DMS53 (cell line): ENCODE measurements at places on chromosomes 3 and 15.

GRCh38 chr15:45456212-45457106 is 66.1 kb downstream of the SLC30A4 start:
- DNase-seq: peak; percentile 85

GRCh38 chr3:149713730-149714654 is 38.3 kb downstream of the COMMD2 start:
- no peak for DNase-seq

DNA sequence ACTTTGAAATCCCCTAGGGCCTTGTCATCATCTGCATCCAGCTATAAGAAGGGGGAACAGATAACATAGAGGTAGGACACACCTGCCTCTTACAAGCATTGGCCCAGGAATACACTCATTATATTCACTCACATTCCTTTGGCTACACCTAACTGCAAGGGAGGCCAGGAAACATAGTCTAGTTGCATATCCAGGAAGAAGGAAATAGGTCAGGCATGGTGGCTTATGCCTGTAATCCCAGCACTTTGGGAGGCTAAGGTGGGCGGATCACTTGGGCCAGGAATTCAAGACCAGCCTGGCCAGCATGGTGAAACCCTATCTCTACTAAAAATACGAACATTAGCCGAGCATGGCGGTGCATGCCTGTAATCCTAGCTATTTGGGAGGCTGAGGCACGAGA is 48.8 kb downstream of the GTPBP8 start:
- DNase-seq: no peak

GRCh38 chr3:5019411-5020241 is 40.4 kb downstream of the BHLHE40 start:
- DNase-seq: no peak

- DNase-seq: no peak
These were observed 937.6 kb downstream of the MCTP2 start for GRCh38 chr15:95168951-95169431.

DNA sequence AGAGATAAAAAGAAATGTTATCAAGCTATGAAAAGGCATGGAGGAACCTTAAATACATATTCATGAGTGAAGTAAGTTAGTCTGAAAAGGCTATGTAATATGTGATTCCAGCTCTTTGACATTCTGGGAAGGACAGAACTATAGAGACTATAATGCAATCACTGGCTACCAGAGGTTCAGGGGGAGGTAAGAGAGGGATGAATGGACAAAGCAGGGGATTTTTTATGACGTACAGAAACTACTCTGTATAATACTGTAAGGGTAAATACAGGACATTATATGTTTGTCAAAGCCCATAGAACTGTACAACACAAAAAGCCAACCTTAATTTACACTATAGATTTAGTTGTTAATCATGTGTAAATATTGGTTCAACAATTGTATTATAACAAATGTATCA is 46.1 kb downstream of the MCTP2 start:
- peak; percentile 4 for DNase-seq

GRCh38 chr3:186953011-186953487 is 22.7 kb downstream of the ST6GAL1 start:
- DNase-seq: no peak

GRCh38 chr15:41501931-41502794 is 8.5 kb downstream of the ITPKA start:
- no peak for DNase-seq

DNA sequence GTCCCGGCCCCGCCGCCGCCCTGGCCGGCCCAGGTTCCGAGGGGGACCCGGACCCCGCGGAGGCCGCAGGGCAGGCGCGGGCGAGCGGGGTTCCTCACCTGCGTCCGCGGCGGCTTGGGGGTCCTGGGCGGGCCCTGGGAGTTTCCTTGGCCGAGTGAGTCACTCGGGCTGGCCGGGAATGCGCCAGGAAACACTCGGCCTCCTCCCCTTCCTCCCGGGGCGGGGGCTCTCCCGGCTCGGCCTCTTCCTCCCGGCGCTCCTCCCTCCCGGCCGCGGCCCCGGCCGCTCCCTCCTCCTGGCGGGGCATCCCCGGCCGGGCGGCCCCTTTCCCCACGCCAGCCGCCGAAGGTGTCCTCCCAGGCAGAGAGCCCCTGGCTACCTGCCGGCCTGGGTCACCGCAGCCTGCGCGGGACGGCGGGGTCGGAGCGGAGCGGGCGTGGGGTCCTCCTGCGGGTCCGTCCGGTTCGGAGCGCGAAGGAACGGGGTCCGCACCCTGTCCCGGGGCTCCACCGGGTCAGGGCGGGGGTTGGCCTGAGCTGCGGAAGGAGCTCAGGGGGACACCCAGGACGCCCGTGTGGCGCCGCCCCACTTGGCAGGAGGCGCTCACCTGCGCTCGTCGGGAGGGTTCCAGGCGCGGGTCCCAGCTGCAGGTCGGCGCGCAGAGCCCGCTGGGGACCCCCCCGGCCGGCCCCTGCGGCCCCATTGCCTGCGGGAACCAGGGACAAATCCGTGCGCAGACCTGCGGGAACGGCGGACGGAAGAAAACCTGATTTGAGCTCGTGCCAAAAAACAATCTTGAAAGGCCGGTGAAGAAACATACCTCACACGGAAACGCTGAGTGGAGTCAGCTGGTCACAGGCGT is at the start of gene CYFIP1:
Gene CYFIP1 (minus strand): TSS at position 180 of the 862 bp plus-strand sequence. CDS start 33,083 bp downstream, outside the sequence.
- DNase-seq: peak; percentile 89

GRCh38 chr3:15269091-15269989 is 63.0 kb downstream of the SH3BP5 start:
- DNase-seq: peak; percentile 89

- no peak for DNase-seq
These were observed 297.4 kb upstream of the EPHA3 start for GRCh38 chr3:88809993-88810392.

DNA sequence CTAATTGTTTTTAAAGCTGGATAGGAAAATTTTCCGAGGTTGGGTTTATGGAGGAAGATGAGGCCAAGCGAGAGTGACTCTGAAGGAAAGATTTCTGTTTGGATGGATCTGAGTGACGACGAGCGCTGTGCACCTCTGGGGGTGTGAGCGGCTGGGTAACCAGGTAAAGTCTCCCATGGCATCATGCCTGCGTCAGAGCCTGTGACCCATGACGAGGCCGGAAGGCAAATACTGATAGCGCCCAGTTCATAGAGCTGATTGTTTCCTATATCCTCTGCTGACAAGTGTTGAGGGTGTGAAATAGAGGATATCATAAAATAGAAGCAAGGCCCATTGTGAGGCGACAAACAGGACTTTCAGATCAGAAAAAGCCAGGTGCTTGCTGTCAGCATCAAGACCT is 33.7 kb upstream of the MAGEF1 start:
- DNase-seq: no peak

- no peak for DNase-seq
These were observed 1013.6 kb downstream of the ROBO1 start for GRCh38 chr3:78754066-78754743.

GRCh38 chr15:45134682-45135604 is 5.1 kb downstream of the DUOX1 start:
- DNase-seq: no peak

DNA sequence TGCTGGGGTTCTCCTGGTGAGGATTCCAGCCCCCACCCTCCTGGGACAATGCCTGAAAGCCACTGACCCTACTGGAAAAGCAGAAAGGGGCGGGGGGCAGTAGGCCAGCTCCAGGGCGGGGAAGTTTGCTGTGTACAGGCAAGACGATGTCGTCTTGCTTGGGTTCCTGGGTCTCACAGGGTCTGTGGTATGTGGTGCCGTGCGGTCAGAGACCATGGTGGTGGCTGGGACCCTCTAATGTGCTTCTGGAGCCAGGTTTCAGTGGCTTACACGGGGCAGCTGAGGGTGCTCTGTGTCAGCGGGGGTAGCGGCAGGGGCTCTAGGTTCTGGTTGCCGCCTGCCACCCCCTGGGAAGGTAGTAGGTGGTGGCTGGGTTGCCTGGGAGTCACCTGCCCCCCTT is 54.2 kb downstream of the RHCG start:
- no peak for DNase-seq

DNA sequence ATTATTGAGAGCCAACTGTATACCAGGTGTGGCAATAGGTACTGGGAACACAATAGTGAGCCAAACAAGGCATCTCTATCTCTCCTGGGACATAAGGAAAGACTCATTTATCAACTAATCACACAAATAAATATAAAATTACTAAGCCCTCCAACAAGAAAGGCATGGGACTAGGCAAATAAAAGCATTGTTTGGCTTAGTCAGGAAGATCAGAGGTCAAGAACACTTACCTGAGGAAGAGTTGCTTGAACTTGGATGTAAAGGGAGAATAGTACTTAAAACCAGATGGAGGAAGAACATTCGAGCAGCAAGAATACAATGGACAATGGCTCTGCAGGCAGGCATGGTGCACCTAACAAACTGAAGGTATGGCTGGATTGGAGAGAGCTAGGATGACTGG is 300.7 kb downstream of the WDR72 start:
- peak; percentile 63 for DNase-seq

GRCh38 chr3:37162501-37163245 is 11.7 kb downstream of the LRRFIP2 start:
- no peak for DNase-seq

DNA sequence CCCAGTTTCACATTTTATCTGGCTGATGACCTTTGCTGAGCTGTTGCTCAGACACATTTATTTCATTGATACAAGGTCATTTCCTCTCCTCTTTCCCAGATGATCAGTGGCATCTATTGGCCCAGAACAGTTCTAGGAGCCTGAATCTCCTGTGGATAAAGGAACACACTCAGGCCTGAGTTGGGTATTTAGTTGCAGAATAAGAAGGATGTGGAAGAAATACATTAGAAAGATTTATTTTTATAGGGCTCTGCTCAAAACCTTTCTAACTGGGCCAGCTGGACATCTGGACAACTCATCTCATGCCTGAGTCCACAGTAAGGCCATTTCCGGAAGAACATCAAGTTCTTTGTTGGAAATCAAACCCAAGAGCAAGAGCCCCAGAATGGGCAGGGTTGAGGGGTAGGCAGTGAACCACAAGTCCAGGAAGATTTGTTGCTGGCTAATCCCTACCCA is 19.7 kb upstream of the MFGE8 start:
- no peak for DNase-seq

- DNase-seq: no peak
These were observed 111.0 kb upstream of the SYNPR start for GRCh38 chr3:63167113-63167512.

GRCh38 chr3:184361932-184362667 is 590 bp downstream of the POLR2H start:
- DNase-seq: peak; percentile 89

DNA sequence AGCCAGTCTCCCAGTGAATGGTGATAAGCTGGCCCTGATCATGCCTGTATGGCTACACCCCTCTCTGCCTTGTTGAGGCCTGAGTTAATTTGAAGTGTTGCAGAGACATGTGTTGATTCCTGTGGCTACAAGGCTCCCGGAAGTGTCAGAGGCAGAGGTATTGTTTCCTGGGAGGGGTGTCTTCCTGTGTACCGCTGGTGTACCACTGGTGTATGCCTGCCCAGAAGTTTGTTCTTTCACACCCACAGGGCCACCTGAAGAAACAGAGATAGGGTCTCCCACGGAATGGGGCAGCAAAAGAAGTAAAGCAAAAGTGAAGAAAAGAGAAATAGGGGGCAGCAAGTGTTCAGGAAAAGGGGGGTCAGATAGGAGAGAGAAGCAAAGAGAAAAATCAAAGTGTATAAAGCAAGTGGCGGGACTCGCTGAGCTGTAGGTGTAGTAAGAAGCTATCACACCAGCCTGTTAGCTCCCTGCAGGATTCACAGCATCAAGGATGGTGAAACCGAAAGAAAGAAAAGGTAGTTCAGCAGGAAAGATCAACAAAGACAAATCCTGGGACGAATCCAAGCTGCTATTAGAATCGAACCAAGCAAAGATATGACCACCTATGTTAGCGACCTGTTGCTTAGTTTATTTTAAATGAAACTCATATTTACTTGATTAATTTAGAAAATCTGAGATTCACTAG is 36.6 kb upstream of the CD47 start:
- no peak for DNase-seq

DNA sequence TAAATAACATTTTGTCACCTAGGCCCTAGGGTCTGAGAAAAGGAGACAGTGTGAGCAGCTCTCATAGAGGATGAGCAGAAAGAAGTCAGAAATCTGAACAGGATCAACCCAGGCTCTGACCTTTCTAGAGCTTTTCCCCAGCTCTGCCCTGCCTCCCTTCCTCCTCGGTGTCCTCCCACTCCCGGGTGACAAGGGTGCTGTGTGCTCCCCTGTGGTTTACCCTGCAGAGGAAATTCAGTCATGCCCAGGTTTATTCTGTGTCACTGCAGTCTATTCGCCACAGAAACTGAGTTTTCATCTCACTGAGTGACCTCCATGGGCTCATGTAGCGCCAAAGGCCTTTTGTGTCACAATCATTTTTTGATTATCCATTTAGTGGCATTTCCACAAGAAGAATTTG is 76.6 kb downstream of the IL12A start:
- no peak for DNase-seq

GRCh38 chr3:148269816-148270215 is 427.9 kb upstream of the AGTR1 start:
- DNase-seq: no peak

- DNase-seq: no peak
These were observed 6.1 kb upstream of the SCG3 start for GRCh38 chr15:51675234-51675633.

DNA sequence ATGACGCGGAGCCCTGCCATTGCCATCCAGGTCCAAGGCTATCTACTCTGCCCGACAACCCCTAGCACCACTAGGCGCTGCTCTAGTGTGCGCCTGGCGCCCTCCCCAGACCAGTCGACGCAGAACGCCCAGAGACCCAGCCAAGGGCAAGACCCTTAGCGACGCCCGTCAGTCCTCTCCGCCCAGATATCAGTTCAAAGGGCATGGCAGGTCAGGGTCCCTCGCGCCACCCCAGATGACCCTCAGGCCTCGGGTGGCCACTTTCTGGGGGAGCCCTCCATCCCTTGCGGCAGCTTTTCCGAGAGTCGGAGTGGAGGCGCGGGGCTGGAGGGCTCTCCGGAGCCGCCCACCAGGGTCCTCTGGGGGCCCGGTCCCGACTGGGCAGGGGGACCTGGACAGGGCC is 371 bp upstream of the CLSTN2 start:
- DNase-seq: peak; percentile 85

GRCh38 chr3:143753006-143753405 is 95.3 kb downstream of the SLC9A9 start:
- DNase-seq: no peak

DNA sequence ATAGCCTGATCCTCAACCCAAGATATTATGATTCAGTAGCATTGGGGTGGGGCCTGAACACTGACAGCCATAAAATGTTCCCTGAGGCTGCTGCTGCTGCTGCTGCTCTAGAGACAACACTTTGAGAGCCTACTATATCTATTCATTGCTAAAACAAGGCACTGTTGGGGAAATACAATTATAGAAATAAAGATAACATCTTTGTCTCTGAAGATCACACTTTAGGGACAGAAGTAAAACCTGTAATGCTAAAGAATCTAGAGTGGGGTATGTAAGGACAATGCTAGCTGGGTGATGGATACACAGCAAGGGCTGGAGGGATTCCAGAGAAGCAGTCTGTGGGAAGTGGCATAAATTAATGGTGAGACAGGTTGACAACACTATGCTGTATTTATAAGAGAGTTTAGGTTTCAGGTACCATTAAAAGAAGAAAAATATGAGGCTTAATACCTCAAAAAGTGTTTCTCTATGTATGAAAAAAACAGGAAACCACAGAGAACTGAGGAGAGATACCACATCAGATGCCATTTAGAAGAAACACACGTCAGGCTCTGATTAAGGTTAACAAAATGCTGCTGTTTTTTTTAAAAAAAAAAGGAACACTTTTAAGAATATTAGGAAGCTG is 115.9 kb downstream of the CBLB start:
- DNase-seq: no peak

GRCh38 chr15:44537735-44538240 is 841 bp downstream of the EIF3J start:
- peak; percentile 54 for DNase-seq
